Ureter (tissue), 1 donor: ENCODE measurements at places on chromosomes 1 and 21. TPM values are rescaled to one million over a fixed set of nuclear protein-coding genes. Genes with fewer than 3 reads are reported as not detected.

LHX8 gene
- 0.21 TPM for total RNA-seq

LCE6A gene
- total RNA-seq = not detected

ACTA1 gene
- total RNA-seq = 9.5 TPM

DDI2 gene
- 92.0 TPM for total RNA-seq

ANKRD34A gene
- total RNA-seq = 0.47 TPM

GJA9 gene
- total RNA-seq = 0.42 TPM

ARHGEF16 gene
- 28.5 TPM for total RNA-seq

APOBEC4 gene
- not detected for total RNA-seq

CAMK1G gene
- total RNA-seq = 0.68 TPM

GBP1 gene
- 39.3 TPM for total RNA-seq

LCE2C gene
- not detected for total RNA-seq

HHIPL2 gene
- total RNA-seq = 0.62 TPM

HAPLN2 gene
- 5.6 TPM for total RNA-seq

ATP5PO gene
- total RNA-seq = 188 TPM

SLFNL1 gene
- 0.68 TPM for total RNA-seq

DNASE2B gene
- total RNA-seq = 0.34 TPM

C1orf116 gene
- total RNA-seq = 45.7 TPM

SPATA45 gene
- total RNA-seq = not detected

IL22RA1 gene
- total RNA-seq = 0.21 TPM

OPRD1 gene
- not detected for total RNA-seq

CELA3A gene
- not detected for total RNA-seq

OR2T11 gene
- not detected for total RNA-seq

S100A9 gene
- total RNA-seq = 151 TPM

PADI4 gene
- 0.23 TPM for total RNA-seq

OR2L8 gene
- not detected for total RNA-seq
